ENCODE measurements at places on chromosomes 12 and 14. TPM values are rescaled to one million over a fixed set of nuclear protein-coding genes. Genes with fewer than 3 reads are reported as not detected.

The GLIPR1L1 gene
- not detected for total RNA-seq

The CLEC6A gene
- 0.27 TPM for total RNA-seq

The ADAMTS20 gene
- 1.6 TPM for total RNA-seq

The IKZF4 gene
- 6.3 TPM for total RNA-seq

The CCDC177 gene
- total RNA-seq: 3.7 TPM

The KRT85 gene
- 0.27 TPM for total RNA-seq

The CAMKK2 gene
- 26.2 TPM for total RNA-seq

The SOX5 gene
- 72.7 TPM for total RNA-seq

The GYS2 gene
- total RNA-seq: not detected

The CD27 gene
- total RNA-seq: not detected

The IAPP gene
- not detected for total RNA-seq

The OR11H7 gene
- total RNA-seq: not detected

The NFATC4 gene
- 67.8 TPM for total RNA-seq

The SIRT4 gene
- 9.5 TPM for total RNA-seq

The ART4 gene
- total RNA-seq: 0.44 TPM

The DDIT3 gene
- 37.2 TPM for total RNA-seq

The C1QL4 gene
- total RNA-seq: 0.55 TPM

The STAB2 gene
- total RNA-seq: 1.3 TPM

The LRRK2 gene
- 19.8 TPM for total RNA-seq

The SYNDIG1L gene
- 0.60 TPM for total RNA-seq

The LRRC43 gene
- total RNA-seq: 1.6 TPM

The AMDHD1 gene
- total RNA-seq: 5.8 TPM

The STXBP6 gene
- 13.9 TPM for total RNA-seq

The NKX2-1 gene
- total RNA-seq: not detected

The GUCY2C gene
- 0.11 TPM for total RNA-seq

The SSTR1 gene
- total RNA-seq: 3.2 TPM

Measured in camera-type eye (tissue), 1 donor.